ENCODE measurements at places on chromosomes 3 and 15.
A peak's percentile ranks its signal among the peaks of the same experiment; 100 is the strongest.

GRCh38 chr3:123339302-123339701, 109.6 kb downstream of the ADCY5 start:
- DNase-seq = peak; percentile 56

GRCh38 chr3:24773798-24774197, 279.1 kb upstream of the THRB start:
- DNase-seq = no peak

- DNase-seq = no peak
Observed at GRCh38 chr15:48498828-48499227, 146.7 kb downstream of the FBN1 start.

- no peak for DNase-seq
Observed at GRCh38 chr3:16913264-16913580, 28.5 kb downstream of the PLCL2 start.

DNA sequence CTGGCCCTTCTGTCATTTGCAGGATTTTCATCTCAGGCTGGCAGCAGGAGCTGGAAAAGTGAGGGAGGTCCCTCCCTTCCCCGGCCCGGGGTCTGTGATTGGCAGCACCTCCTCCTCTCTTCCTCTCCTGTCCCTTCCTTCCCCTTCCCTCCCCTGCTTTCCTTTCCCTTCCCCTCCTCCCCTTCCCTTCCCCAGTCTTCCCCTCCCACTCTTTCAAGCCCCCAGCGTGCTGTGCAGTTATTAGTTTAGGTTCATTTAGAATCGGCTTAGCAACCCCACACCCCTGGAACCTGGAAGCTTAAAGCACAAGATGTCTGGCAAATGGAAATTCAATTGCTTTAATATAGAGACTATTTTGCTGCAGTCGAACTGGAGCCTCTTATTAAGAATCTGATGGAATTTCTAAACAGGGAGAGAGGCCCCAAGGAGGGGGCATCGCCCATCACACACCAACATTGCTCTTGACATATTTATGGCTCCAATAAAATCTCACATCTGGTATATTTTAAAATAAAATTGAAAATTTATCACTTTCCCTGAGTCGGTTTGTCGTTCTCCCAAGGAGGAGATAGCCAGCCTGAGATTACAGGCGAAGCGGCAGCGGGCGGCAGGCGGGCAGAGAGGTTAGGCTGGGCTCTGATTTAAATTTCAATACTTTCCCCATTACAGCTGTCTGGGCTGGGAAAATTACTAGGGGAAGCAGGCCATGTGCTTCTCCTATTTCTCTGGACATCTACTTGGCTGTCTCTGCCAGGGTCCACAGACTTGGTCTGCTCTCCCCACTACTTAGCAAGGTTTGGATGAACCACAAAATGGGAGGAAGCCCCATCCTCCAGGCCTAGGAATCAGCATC, 98.9 kb downstream of the LINGO1 start:
- DNase-seq = no peak

DNA sequence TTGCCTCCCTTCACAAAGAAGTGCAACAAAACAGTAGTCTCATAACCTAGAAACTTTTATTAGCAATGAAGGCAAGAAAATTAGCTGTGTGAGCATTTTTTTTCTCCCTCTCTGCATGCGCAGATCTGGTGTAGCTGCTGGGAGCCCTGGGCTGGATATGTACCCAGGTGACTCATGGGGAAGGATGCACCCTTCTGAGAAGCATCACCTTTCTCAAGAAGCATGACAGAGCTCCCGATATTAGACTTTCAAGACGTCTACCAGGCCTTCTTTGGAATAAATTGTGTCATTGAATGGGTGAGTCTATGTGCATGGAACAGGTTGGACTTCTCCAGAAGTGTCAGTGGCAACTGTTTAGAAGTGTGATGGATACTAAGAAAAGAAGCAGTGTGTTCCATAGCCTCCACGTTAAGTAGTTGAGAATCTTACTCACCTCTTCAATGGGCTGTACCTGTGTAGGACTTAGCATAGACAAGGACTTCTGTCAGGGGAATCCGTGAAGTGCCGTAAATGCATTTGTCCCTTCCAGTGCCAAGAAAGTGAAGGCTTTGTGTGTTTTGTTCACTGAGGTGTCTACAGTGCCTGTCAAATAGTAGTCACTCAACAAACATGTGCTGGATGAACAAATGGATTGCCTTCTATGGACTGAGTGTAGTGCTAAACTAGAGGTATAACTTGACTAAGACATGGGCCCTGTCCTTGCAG, 47.7 kb upstream of the RASGRP1 start:
- peak; percentile 62 for DNase-seq

DNA sequence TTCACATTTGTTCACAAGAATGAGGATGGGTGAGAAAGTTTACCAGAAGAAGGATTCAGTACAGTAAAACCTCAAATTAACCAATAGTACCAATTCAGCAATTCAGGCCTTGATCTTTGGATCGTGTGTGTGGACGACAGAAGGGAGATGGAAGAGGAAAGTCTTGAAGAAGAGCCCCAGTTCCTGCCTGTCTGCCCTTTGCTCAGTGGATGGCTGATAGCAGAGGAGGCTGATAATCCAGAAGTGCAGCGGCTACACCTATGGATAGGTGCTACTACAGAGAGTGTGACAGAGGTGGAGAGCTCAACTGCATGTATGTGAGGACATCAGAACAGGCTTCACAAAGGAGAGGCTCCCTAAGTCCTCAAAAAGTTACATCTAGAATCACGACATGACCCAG, 29.2 kb upstream of the PLXND1 start:
- no peak for DNase-seq

DNA sequence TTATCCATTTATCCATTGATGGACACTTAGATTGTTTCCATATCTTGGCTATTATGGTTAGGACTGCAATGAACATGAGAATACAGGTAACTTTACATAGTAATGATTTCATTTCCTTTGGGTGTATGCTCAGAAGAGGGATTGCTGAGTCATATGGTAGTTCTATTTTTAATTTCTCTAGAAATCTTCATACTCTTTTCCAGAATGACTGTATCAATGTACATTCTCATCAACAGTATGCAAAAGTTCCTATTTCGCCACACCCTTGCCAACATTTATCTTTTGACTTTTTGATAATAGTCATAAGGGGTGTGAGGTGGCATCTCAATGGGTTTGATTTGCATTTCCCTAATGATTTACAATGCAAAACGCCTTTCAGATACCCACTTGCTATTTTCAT, 6.2 kb upstream of the NIPA1 start:
- no peak for DNase-seq

DNA sequence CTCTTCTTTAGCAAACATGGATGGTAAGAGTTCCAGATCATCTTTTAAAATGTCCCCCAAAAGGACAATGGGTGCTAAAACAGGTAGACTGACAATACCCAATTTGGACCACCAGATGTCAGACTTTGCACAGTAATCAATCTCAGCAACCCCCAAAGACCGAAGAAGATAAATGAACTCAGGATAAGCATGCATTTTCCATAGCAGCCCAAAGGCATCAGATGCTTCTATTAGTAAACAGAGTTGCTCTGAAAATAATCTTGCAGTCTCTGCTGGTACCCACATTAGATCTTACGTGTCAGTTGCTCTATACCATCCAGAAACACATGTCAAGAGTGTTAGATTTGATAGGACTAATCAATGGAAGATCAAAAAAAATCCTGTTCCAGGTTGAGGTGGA, 20.6 kb downstream of the MYH15 start:
- DNase-seq = no peak

DNA sequence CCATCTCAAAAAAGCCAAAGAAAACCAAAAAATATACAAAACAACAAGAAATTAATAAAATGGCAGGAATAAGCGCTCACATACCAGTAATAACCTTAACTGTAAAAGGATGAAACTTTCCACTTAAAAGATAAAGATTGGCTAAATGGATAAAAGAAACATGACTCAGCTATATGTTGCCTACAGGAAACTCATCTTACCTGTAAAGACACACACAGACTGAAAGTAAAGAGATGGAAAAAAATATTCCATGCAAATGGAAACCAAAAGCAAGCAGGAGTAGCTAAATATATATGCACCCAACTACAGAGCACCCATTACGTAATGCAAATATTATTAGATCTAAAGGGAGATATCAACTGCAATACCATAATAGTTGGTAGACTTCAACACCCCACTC, 49.7 kb downstream of the ADAM10 start:
- no peak for DNase-seq

All from natural killer cell treated with Interleukin-12 subunit alpha and Interleukin-12 subunit beta and Interleukin-15 and Interleukin-18, amount 100 ng/mL, for 72 hours (primary cell).